ENCODE measurements at places on chromosomes 3 and 15. TPM values are rescaled to one million over a fixed set of nuclear protein-coding genes. Genes with fewer than 3 reads are reported as not detected.

DNA sequence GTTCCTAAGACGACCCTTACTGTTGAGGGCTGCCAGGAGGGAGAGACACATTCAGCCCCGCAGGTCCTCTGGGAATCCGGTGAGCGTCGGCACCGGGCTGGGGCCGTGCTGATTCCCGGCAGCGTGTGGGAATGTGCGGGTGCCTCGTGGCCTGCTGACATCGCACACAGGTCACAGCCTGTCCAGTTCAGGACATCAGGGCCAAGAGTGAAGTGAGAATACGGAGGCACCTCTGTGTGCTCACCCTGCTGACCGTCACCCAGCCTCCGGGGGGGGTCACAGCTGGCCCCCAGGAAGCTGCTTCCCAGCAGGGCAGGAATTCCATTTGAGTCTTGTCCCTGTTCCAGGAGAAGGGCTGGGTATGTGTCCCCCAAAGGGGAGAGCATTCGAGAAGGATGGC, 53.6 kb downstream of the PGPEP1L start:
- no peak for DNase-seq

- peak; percentile 17 for DNase-seq
Observed at GRCh38 chr3:120244834-120245225, 40.2 kb downstream of the GPR156 start.

DNA sequence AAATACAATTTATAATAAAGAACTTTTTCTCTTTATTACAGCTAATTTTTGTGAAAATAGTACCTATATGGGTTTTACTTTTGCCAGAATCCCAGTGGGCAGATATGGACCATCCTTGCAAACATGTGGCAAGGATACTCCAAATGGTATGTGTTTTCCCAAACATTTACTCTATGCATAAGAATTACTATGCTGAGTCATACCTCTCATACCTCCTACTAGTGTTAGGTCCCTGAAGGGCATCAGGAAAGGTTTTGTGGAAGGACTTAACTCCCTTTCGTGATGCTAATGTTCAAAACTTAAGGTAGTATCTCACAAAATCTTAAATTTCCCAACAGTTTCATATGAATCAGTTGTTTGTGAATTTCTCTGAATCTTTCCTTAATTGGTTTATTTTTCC, 21.3 kb downstream of the ADGRG7 start:
- no peak for DNase-seq

DNA sequence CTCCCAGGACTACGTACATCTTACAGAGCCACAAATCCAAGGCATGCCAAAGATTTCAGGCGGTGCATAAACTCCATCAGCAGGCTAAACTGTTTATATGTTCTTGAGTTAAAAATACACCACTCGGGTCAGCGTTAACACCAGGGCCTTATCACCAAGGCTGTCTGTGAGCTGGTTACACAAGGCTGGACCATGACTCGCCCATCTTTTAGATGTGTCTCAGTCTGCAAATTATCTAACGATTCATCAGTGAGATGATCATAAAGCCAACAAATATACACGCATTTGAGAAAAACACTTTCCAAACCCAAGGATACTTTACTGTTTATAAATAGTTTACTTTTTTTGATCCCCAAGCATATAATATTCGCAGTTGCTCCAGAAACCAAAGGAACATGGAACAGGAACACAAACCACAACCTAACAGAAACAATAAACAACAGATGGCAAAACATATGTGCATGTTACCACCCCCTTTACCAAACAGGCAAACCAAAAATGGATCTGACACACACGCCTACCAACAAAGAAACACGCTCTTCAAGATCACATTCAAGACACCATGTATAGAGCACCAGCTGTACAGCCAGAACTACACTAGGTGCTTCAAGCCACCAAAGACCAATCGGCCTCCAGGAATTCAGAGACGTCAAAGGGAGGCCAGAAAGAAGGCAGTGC, 15.4 kb downstream of the LRIG1 start:
- no peak for DNase-seq

- DNase-seq, result no peak
Observed at GRCh38 chr3:109175411-109175810, 38.9 kb downstream of the C3orf85 start.

- DNase-seq, result no peak
Observed at GRCh38 chr3:16369885-16370284, 104.9 kb downstream of the OXNAD1 start.

GRCh38 chr15:40785164-40785563, 15.4 kb downstream of the C15orf62 start:
- no peak for DNase-seq

GRCh38 chr3:108673988-108674661, 83.1 kb downstream of the RETNLB start:
- DNase-seq, result no peak

GRCh38 chr3:148369381-148369780, 328.3 kb upstream of the AGTR1 start:
- no peak for DNase-seq

DNA sequence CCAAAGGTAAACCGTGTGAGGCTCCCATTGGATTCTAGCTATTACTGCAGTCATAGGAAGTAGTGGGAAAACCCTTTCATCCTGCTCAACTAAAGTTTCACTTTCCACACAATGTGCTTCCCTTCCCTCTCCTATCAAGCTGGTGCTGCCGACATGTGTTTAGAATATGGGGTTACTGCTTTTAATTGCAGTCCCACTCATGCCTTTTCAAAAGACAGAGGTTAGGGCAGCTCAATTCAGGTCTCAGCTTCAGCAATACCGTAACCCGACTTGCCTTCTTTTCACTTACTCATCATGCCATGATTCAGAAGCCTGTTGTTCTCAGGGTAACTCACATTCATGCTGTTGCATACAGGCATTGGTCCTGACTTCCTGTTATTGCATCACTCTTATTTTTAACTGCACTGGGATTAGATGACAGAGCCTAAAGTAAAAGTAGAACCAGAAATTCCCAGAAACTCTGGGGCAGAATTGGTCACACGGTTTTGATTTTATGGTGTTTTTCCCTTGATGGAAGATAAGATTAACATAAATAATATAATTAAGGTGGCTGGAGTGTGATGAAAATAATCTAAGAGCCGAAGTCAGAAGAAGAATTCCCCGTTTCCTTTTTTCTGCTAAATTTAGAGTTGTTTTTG, 45.7 kb downstream of the C2CD4B start:
- no peak for DNase-seq

DNA sequence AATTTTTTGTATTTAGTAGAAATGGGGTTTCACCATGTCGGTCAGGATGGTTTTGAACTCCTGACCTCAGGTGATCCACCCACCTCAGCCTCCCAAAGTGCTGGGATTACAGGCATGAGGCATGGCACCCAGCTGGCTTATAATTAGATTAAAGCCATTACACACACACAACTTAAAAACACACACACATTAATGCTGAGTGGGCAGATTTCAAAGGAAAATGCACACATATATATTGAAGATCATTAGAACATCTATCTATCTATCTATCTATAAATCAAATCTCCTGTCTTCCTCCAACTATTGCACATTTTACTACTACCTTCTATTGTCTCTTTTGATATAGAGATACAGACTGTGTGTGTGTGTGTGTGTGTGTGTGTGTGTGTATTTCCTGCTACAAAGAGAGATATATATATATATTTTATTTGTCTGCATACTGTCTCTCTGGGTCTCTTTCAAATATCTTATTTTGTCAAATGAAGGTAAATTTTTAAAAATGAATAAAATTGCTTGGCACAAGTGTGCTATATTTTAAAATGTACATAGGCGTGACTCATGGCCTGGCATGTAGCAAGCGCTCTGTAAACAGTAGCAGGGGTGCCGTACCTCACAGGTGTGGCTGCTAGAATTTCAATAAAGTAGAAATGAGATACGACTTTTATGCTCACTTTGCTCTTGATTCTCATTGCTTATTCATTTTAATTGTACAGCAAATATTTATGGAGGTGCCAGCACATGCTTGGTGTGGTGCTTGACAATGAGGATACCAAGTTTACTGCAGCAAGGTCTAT, 655.8 kb downstream of the AGBL1 start:
- DNase-seq, result no peak

GRCh38 chr3:134291319-134292254, 40.9 kb upstream of the RYK start:
- DNase-seq, result no peak

DNA sequence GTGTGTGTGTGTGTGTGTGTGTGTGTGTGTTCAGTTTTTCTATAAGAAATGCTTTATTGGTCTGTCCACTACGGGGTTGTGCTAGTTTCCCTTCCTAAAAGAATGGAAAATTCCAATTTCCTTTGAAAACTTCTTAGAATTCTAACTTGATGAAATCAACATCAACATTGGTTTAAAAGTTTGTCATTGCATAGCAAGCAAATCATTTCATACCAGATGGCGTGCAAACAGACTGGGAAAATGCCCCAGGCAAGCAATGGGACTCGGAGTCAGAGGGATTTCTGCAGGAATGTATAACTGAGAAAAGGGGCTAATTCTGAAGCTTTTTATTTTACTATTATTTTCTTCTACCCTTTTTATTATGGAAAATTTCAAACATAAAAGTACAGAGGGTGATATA, 13.1 kb upstream of the DYNC1LI1 start:
- DNase-seq, result no peak

DNA sequence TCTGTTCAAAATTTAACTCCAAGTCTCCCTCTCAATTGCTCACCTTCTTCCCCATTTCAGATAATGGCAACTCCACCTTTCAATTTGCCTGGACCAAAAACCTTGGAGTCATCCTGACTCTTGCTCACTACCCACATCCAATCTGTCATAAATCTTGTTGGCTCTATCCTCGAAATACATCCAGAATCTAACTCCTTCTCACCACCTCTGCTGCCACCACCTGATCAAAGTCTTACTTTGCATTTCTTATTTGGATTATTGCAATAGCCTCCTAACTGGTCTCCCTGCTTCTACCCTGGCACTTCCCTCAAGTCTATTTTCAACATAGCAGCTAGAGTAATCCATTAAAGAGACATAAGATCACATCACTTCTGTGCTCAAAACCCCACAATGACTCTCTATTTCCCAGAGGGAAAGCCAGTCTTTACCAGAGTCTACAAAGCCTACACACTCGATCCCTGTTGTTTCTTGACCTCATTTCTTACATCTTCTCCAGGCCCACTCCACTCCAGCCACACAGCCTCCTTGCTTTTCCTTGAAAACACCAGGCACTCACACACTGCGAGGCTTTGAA, 86.6 kb downstream of the GPR156 start:
- DNase-seq, result no peak

GRCh38 chr3:133965013-133965570, 64.6 kb downstream of the SLCO2A1 start:
- DNase-seq, result no peak

DNA sequence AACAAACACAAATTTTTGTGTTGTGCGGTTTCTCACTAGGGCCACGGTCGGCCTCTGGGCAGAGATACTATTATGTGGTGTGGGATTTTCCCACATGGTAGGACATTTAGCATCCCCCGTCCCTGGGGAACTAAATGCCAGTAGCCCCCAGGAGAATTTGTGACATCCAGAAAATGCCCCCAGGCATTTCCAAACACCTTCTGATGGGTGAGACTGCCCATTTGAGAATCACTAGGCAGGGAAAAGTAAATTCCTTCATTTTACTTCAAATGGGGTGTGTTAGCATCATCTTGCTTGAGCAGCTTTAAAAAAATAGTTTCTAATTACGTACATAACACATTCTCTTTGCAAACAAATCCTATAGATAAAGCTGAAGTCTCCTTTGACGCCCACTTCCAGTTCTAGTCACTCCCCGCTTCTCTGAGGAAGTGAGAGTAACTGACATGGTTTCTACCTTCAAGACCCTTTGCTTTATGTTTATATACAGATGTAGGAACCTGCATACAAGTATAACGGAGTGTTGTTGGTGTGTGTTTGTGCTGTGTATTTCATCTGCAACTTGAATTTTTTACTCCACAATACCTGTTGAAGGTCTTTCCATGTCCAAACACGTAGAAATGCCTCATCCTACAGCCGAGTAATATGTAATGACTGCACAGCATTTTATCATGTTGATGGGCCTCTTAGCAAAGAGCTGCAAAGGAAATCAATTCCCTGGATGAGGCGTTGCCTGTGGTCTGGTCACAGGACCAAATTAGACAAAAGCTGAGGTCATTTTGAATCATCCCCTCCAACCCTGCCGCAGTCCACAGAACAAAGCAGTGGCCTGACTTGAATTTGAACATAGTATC, 31.4 kb upstream of the ZBTB38 start:
- DNase-seq, result peak; percentile 27

DNA sequence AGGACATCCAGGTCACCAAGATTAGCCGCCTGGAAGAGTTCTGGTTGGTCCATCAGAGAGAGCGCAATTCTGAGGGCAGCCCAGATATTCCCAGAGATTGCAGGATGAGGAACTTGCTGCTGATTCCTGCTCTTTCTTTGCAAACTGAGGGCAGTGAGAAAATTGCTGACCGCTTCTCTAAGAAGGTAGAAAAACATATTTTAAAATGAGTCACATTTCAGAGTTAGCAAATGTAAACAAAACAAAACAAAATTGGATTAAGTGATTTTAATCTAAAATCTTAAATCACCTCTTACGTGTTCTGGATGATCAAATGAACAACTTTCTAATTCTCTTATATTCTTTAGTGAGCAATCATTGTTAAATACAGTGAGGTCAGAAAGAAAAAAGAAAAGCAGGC, 149.0 kb downstream of the USP13 start:
- no peak for DNase-seq

GRCh38 chr15:62249501-62249900, 84.4 kb upstream of the C2CD4B start:
- no peak for DNase-seq

DNA sequence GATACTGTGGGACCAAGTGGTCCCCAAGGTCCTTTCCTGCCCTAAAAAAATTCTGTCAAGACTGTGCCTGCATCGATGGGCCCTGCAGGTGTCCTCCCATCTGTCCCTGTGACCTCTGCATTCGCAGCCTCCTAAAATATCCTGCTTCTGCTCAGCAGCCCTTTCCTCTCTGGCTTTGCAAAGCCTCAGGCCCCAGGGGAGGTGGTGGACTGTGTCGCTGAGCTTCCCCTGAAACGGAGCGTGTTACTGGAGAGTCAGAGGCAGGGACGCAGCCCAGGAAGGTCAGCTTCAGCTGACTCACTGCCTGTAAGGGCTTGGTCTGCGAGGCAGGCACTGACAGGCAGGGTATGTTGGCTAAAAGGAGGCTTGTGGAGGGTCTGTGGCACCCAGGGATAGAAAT, 110.0 kb downstream of the RAB11A start:
- DNase-seq, result peak; percentile 52

The C3orf62 gene
- 4.7 TPM for total RNA-seq

The ZNF501 gene
- total RNA-seq, result 4.2 TPM

The GPR176 gene
- 7.6 TPM for total RNA-seq

The PLA1A gene
- total RNA-seq, result 6.7 TPM

The TERC gene
- 2.1 TPM for total RNA-seq

The GRAMD2A gene
- total RNA-seq, result 5.4 TPM

The SEMA3G gene
- total RNA-seq, result 25.7 TPM

The LAMB2 gene
- total RNA-seq, result 444 TPM

The HYPK gene
- total RNA-seq, result 10.2 TPM

The BMF gene
- total RNA-seq, result 19.7 TPM

The SNTN gene
- total RNA-seq, result not detected

The TSPAN3 gene
- 245 TPM for total RNA-seq
